NCI-H1436 (cell line): ENCODE measurements at places on chromosomes 1 and 21.

DNA sequence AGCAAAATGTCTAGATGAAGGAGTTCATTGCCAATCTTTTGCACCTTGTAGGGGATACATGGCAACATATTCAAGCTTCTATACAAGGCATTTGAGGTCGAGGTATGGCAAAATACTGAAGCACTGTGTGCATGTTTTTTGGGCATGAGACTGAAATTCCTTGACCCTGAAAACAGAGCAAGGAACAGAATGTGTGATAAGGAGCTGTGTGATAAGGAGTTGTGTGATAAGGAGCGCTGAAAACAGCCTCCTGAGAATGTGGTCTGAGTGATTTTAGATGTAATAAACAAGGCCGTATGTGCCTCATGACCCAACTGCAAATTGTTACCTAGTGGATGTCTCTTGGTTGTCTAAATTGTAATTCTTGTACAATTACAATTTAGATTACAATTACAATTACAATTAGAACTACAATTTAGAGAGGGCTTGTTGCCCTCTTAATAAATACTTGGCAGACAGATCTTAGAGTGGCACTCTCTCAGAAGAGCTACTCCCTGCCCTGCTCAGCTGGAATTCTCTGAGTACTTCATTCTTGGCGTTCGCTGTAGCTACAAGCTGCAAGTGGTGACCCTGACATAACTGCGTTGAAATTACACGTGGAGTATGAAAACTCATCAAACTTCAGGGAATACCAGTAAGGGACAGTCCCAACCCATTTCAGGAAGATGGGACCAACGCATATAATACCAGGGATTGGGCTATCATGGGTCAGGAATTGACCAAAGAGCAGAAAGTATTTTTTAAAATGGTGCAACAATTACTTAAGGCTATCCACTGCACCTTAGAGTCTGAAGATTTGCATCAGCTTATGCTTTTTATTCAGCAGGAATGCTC is 20.0 kb upstream of the ITLN1 start:
- no peak for DNase-seq

GRCh38 chr1:171740987-171741871 is 636 bp downstream of the VAMP4 start:
- DNase-seq = no peak

DNA sequence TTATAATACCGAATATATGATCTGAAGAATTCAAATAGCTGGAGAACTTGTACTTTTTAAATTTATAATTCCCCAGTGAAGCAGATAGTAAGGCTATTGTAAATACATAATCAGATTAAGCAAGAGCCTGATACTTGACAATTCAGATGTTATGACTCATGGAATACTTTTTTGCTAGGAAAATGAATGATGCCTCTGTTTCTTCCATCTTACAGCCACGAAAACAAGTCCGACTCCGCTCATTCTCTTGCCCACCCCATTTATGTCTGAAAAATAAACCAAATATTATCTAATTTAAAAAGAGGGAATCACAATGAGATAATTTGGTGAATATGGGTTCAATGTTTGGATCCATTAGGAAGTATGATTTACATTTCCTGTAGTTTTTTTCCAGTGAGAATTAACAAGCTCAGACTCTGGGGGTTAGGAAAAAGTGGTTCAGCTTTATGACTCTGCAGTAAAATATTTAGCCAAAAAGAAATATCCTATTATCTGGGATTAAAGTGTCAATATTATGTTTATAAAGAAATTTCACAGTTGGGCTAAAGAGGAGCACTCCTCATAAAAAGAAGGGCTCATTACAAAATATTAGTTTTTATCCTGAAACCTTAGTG is 50.4 kb upstream of the DAB1 start:
- no peak for DNase-seq

GRCh38 chr1:247535402-247535801 is 838 bp downstream of the OR2C3 start:
- DNase-seq = no peak

DNA sequence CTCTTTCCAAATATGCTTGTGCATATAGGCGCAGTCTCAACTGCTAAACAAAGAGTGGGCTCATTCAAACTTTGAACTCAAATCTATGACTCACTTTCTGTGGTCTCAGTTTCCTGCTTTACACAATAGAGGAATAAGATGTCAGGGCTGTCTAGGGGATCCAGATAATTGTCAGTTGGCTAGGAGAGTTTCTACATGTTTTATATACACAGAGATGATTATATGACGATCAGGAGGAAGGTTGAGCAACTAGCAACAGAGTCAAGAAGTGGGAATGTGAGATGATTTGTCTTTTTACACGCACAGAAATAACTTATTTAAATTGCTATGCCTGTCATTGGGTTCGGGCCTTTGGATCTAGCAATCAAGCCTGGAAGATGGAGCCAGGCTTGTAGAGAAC is 299.4 kb upstream of the LYPLAL1 start:
- no peak for DNase-seq

- DNase-seq = no peak
Observed at GRCh38 chr1:147472966-147473732, 68.2 kb upstream of the BCL9 start.

DNA sequence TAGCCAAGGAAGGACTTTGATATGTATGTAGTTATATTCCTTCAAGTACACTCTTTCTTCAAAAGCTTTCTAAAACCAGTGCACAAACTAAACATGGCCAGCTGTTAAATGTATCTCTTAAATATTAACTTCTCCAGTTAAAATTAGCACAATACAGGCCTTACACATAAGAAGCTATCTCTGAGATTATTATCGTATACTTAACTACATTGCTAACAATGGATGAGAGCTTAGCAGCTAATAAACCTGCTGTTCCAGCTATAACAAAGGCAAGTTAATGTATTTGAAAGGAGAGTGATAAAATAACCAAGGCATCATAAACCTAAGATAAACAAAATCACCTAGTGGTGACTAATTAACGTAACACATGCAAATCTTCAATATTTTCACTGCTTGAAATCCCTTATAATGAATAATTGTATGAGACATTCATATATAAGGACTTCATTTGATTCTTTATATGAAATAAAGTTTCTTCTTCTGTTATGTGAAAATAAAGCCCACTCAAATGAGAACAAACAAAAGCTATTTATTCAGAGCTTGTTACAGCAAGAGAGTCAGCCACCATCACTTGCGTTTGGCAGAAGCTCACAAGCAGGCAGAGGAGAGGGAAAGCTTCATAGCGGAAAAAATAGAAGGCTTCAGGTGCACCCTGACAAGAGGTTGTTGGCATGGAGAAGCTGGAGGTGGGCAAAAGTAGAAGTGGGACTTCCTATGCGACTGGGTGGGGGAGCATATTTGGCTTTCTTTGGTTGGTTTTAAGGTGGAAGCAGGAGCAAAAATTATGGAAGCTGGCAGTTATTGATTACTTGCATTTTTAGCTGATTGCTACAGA is 274.1 kb upstream of the CHRM3 start:
- DNase-seq = peak; percentile 49

DNA sequence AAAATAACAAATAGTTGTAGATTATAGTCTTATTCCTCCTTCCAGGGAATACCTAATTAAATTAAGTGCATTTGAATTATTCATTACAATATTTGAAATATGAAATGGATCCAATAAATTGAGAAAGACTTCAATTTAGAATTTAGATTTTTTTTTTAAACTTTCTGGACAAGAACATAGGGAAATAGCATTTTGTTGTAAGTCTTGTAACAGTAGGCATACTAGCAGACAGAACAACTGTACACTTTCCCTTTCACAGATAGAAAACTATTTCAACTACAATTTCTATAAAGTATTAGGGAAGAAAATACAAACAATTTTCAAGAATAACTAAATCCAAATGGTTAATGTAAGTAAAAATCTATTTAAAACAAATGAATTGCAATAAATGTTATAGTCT is 577.5 kb downstream of the USP25 start:
- no peak for DNase-seq

DNA sequence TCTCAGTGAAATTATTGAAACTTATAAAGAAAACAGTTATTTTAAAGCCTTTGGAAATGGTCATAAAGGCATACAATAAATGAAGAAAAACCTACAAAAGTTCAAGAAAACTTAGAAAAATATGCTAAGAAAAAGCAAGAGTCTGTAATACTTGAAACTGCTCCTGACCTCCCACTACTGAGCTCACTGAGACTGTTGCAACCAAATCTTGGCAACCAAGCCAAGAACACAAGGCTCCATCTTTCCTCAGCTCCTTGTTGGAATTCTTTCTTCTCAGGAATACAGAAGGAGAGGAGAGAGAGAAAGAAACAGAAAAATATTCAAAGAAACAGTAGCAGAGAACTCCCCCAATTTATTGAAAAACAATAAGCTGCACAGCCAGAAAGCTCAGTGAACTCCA is 160.5 kb downstream of the RASAL2 start:
- DNase-seq = no peak

GRCh38 chr1:21287905-21288514 is 2.3 kb downstream of the ECE1 start:
- DNase-seq = no peak

DNA sequence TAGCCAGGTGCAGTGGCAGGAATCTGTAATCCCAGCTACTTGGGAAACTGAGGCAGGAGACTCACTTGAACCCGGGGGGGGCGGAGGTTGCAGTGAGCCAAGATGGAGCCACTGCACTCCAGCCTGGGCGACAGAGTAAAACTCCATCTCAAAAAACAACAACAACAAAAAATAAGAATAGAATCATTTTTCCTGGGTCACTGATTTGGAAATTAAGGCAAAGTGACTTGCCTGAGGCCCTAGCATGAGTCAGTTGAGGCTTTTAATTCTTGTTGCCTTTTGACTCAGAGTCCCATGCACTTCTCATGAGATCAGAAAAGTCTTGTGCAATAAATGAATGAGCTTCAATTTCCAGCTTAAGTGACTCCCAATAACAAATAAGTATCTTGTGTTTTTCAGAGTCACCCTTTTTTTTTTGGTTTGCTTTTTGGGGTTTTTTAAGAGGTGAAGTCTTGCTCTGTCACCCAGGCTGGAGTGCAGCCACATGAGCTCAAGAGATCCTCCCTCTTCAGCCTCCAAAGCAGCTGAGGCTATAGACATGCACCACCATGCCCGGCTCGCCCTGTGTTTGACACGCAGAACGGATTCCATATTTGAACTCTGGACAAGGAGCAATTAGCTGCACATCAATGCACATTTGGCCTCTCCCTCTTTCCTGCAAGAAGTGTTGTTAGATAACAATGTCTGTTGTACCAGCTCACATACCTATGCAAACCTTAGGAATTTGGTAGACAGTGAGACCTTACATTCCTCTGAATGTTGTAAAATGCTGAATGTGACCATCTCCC is 3.4 kb upstream of the PLEKHM2 start:
- no peak for DNase-seq

- no peak for DNase-seq
Observed at GRCh38 chr1:62280960-62281465, 38.2 kb downstream of the KANK4 start.

DNA sequence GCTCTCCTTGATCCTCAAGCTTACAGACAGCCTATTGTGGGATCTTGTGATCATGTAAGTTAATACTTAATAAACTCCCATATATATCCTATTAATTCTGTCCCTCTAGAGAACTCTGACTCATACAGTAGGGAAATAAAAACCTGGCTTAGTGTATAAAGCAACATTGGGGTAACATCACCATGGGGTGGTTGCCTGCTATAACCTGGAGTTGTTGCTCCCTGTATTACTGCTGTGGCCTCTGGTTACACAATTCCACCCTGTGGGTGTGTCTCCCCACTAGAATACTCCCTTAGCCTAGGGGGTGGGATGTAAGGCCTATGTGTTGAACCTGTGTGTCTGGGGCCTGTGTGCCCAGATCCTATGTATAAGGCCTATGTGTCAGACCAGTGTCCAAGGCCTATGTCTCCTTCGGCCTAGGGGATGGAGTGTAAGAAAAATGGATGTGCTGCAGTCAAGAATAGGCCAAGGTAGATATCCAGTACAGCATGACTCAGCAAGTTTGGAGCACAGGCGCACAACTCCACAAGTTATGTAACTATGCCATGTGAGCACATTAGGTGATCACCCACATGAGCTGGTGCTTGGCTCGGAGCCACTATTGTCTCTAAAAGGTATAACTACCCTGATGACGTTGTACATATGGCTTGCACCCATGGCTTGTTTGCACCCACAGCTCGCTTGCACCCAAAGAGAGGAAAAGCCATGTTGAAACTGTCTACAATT is 96.8 kb upstream of the C1orf21 start:
- DNase-seq = no peak

DNA sequence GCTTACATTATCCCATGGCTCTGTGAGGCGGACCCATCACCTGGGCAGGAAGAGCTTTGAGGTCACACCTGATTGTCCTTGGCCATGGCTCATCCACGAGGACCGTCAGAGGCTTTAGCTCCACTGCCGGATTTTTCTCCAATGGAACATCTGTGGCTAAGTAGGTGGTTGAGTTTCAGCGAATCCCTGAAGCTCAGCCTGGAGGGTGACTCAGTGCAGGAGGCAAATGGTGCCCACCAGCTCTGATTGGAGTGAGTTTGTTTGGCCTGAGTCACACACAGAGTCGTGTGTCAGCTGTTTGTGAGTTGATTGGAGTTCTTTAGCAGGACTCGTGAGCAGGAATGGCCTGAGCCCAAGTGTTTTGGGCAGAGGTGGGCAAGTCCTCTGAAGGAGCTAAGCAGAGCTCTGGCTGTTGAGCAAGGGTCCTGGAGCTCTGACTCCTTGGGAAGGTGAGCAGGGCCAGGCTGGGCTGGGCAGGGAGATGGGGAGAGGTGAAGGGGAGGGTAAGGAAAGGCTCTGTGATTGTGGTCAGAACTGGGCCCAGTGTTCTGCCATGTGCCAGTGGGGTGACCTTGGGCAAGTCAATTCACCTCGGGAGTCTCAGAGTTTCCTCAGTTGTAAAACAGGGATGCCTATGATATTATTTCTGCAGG is 2.0 kb downstream of the SLC6A17 start:
- no peak for DNase-seq

- peak; percentile 1 for DNase-seq
Observed at GRCh38 chr1:156319664-156320063, 18.4 kb downstream of the CCT3 start.

GRCh38 chr21:36055551-36055950 is 4.8 kb downstream of the SETD4 start:
- no peak for DNase-seq

GRCh38 chr1:115074839-115075534 is 14.3 kb downstream of the TSPAN2 start:
- DNase-seq = no peak

DNA sequence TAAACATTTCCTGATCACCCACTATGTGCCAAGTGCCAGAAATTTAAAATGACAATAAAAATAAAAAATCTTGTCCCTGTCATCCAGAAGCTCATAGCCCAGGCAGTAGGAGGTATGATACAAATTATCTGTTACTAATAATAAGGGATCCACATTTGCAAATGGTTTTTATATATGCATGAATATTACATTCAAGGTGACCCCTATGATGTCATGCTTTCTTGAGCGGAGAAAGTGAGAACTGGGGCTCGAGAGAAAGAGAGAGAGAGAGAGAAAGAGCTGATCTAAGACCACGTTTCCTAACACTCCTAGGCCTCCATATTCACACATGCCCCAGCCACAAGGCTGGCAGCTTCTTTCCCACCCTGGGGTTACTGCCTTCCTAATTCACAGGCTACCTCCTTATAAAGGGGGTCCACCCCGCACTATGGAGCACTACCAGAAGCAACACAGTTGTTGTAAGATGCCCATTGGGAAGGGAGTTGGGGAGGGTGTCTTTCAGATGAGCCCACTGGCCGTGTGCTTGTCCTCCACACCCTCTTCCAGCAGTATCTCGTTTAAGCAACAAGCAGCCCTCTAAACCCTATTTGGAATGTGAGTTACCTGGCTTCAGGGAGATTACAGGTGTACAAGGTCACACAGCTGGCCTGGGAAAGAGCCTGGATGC is 28.8 kb upstream of the LRRN2 start:
- no peak for DNase-seq
